ENCODE measurements at places on chromosomes 1 and 21.

- DNase-seq: no peak
Measured at GRCh38 chr1:161133220-161133740, 813 bp upstream of the DEDD start.

DNA sequence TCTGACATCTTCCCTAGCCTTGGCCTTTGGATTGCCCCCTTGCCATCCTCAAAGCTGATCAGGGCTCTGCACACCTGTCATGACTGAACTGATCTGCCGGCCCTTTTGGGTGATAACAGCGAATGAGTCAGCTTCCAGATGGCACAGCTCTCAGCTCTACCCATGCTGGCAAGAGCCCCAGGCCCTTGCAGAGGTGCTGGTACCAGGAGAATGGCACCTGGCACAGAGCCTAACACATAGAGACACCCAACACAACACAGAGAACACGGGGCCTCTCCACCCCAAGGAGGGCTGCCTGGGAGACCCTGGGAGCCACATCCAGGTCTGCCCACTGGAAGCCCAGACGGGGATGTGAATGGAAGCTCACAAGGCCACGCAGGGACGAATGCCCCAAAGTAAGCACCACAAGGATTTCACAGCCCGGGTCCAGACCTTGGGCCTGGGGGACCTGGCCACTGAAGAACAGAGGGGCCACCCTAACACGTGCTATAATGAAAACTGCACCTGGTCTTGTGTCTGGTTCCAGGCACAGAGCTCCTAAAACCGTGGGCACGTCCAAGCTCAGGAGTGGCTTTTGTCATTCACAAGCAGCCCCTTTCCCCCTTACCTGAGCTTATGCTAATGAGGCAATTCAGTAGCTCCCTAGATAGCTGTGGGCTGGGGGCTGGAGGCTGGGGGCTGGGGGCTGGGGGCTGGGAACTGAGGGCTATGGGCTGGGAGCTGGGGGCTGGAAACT is 160.5 kb downstream of the NPHP4 start:
- DNase-seq: no peak

GRCh38 chr1:25109531-25109951 is 122.8 kb downstream of the SYF2 start:
- no peak for DNase-seq

GRCh38 chr1:35863881-35864625 is 19.0 kb upstream of the AGO1 start:
- no peak for DNase-seq

DNA sequence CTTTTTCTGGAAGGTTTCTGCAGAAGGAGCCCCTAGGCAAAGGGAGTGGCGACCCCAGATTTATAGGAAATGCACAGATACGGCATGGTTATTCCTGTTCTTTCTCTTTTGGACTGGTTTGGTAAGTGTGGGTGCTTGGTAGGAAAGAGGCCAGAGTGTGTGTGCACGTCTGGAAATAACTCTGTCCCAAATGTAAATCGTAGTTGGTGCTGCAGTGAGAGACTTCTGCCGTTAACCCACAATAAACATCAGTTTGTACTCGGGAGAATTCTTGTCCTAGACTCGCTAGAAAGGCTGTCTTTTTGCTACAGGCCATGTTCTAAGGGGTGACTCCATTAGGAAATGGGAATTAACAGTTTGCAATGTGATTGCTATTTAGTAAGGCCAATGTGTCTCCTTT is 779 bp downstream of the SLC44A3 start:
- no peak for DNase-seq

DNA sequence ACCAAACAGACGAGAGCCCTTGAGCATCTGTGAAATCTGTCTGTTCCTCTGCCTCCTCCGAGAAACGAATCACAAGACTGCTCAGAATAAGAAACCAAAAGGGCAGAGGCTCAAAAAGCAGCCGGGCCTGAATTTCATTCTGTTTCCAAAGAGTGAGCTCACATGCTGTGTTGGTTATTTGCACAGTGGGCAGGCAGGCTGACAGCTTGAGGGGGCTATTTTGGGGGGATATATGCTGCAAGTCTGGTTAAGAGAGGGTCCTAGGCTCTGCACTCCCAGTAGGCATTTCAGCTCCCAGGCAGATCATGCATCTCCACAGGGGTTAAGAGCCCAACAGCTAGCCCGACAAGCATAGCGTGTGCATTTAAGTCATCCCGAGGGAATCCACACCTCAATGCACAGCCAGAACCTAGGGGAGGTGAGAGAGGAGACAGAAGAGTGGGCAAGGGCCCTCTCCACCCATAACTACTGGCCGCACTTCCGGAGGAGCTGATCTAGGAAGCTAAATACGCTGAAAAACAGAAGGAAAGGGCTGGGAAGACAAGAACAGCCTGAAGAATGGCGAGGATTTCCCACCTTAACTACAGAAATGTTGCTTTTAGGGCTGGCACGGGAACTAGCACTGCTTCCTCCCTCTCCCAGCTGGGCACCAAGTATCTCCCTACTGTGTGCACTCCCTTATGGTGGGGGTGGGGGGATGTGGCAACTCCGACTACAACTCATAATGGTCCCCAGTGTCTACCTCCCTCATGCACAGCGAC is 3.7 kb downstream of the PGBD5 start:
- no peak for DNase-seq

DNA sequence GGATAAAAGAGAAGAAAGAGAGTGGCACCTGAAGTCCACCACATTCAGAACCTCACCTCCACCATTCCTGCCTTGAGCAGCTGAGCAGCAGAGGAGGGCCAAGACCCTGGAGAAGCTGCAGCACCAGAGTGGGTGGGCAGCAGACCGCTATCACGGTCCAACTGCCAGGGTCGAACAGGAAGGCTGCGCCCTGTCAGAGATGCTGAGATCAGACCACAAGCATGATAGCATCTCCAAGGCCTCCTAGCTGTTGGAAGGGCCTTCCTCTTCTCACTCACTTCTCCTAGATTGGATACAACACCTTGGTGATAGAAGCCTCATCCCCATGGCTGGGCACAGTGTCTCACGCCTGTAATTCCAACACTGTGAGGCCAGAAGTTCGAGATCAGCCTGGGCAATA is 12.1 kb upstream of the SLC45A3 start:
- no peak for DNase-seq

- DNase-seq: no peak
Measured at GRCh38 chr1:90174246-90174645, 179.3 kb downstream of the ZNF326 start.

- no peak for DNase-seq
Measured at GRCh38 chr1:203028784-203029553, 2.7 kb downstream of the PPFIA4 start.

- DNase-seq: no peak
Measured at GRCh38 chr1:18959591-18959990, 3.1 kb upstream of the IFFO2 start.

DNA sequence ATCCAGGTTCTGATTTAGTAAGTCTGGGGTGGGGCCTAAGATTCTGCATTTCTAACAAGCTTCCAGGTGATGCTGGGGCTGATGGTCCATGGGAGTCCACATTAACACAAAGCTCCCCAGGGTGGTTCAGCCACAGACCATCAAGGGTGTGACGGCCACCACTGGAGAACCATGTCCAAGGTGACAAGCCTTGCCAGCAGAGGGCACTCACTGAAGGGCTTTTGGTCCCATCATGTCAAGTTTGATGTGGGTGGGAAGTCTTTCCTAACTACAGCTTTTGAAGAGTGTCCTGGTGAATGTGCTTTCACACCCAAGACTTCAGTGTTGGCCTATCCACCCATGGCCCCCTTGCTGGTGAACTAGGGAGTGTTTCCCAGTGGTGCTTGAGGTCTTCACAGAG is 67.1 kb downstream of the UBE2T start:
- DNase-seq: no peak

GRCh38 chr1:147878022-147878421 is 24.6 kb upstream of the GJA8 start:
- no peak for DNase-seq

- no peak for DNase-seq
Measured at GRCh38 chr1:202148391-202148790, 3.9 kb upstream of the ARL8A start.

DNA sequence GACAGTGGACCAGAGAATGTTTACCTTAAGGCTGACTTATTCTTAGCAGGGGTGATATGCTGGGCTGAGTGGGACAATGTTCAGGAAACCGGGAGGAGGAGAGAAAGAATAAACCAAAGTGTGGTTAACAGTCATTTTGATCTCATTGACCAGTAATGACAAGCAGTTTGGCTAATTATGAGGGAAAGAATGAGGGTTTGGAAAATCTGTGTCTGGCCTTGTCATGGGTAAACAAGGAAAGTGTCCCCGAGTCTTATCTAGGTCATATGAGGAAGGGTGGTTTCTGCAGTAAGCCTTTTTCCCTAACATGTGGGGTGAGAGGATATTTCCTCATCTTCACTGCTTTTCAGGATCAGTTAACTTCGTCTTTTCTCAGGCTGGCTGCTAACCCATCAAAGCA is 155.0 kb downstream of the TPR start:
- DNase-seq: no peak

All from anterior cingulate cortex (tissue), 58 donors.